ENCODE measurements at places on chromosomes 4 and X. TPM values are rescaled to one million over a fixed set of nuclear protein-coding genes. Genes with fewer than 3 reads are reported as not detected.

WDR17 gene
- total RNA-seq: 0.98 TPM

PARM1 gene
- total RNA-seq: 0.26 TPM

UTP3 gene
- total RNA-seq: 34.9 TPM

FRG2 gene
- not detected for total RNA-seq

HPGDS gene
- total RNA-seq: 0.60 TPM

F8A3 gene
- total RNA-seq: 16.8 TPM

HPGD gene
- total RNA-seq: 7.8 TPM

GAGE1 gene
- not detected for total RNA-seq

PHOX2B gene
- not detected for total RNA-seq

EPGN gene
- total RNA-seq: not detected

IL3RA gene
- total RNA-seq: 0.28 TPM
